ENCODE measurements at places on chromosomes 3 and 15. TPM values are rescaled to one million over a fixed set of nuclear protein-coding genes. Genes with fewer than 3 reads are reported as not detected.

GRCh38 chr15:81270781-81271491 lies 53.0 kb downstream of the STARD5 start:
- no peak overlapping the region for H3K4me3 ChIP-seq
- H3K36me3 ChIP-seq: no peaks in the 10 kb centered on the region
- H3K27ac ChIP-seq: no peak overlapping the region
- peaks cover 3% of the 10 kb centered on the region for H3K4me1 ChIP-seq
- DNase-seq: no peak

- H3K27me3 ChIP-seq: no peaks in the 10 kb centered on the region
- H3K27ac ChIP-seq: peak overlapping the region; percentile 99
- DNase-seq: peak; percentile 72
- peaks cover 27% of the 10 kb centered on the region for H3K4me1 ChIP-seq
- H3K4me3 ChIP-seq: peak overlapping the region; percentile 54
These were observed 20.0 kb downstream of the ATRIP start for GRCh38 chr3:48466386-48467109.

Gene MFN1
- 44.4 TPM for total RNA-seq

GRCh38 chr15:86659724-86660411 lies 580.2 kb downstream of the AGBL1 start:
- no peaks in the 10 kb centered on the region for H3K4me1 ChIP-seq
- no peak for DNase-seq
- H3K27me3 ChIP-seq: no peaks in the 10 kb centered on the region
- H3K27ac ChIP-seq: no peak overlapping the region
- H3K36me3 ChIP-seq: no peaks in the 10 kb centered on the region
- H3K4me3 ChIP-seq: no peak overlapping the region

DNA sequence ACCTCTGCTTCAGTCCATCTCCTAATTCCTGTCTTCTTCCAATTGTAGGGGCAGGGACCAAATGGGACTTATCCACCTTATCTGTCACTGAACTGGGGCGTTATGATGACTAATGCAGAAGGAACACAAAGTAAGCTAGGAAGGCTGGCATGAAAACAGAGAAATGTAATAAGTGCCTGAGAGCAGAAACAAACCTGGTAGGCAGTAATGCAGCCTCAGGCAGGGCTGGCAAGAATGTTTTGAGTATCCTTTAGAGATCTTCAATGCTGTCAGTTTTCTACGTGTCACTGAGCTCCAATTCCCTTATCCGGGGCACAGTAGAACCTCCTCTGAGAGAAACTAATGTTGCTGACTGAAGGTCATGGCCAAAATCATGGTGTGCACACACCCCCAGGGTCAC lies 246.2 kb upstream of the TBL1XR1 start:
- H3K27ac ChIP-seq: no peak overlapping the region
- no peaks in the 10 kb centered on the region for H3K27me3 ChIP-seq
- H3K36me3 ChIP-seq: no peaks in the 10 kb centered on the region
- H3K4me3 ChIP-seq: no peak overlapping the region
- H3K4me1 ChIP-seq: no peaks in the 10 kb centered on the region
- DNase-seq: no peak

Gene WDR93
- total RNA-seq: 0.19 TPM

- DNase-seq: no peak
- peak overlapping the region; percentile 16 for H3K4me3 ChIP-seq
- H3K36me3 ChIP-seq: no peaks in the 10 kb centered on the region
- H3K27me3 ChIP-seq: no peaks in the 10 kb centered on the region
- H3K4me1 ChIP-seq: no peaks in the 10 kb centered on the region
- H3K27ac ChIP-seq: no peak overlapping the region
These were observed 27.7 kb upstream of the ANO10 start for GRCh38 chr3:43649365-43649968.

GRCh38 chr15:67826717-67827561 lies 1.6 kb downstream of the SKOR1 start:
- no peak for DNase-seq
- peak overlapping the region; percentile 2 for H3K4me3 ChIP-seq
- peaks cover 3% of the 10 kb centered on the region for H3K27me3 ChIP-seq
- H3K27ac ChIP-seq: no peak overlapping the region
- peaks cover 4% of the 10 kb centered on the region for H3K4me1 ChIP-seq

Gene SCAMP2
- total RNA-seq: 35.4 TPM

DNA sequence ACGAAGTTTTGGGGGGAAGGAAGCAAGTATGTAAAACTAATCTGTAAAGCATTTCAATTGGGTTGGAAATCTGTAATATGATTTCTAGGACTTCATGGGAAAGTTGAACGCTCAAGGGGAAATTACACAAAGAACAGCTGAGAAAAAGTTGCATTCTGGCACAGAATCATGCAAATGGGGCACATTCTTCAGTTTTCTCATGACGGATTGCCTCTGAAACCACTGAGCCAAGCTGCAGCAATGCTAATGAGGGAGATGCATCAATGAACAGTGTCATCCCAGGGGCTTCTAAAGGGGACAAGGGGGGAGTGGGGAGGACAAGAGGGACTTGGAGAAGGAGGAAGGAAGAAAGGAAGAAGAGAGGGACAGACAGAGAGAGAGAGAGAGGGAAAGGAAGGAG lies 291.4 kb upstream of the ATP11B start:
- H3K27ac ChIP-seq: no peak overlapping the region
- no peak for DNase-seq
- H3K4me1 ChIP-seq: no peaks in the 10 kb centered on the region

- DNase-seq: no peak
- no peak overlapping the region for H3K4me3 ChIP-seq
- no peaks in the 10 kb centered on the region for H3K36me3 ChIP-seq
- no peak overlapping the region for H3K27ac ChIP-seq
- no peaks in the 10 kb centered on the region for H3K27me3 ChIP-seq
These were observed 635.1 kb upstream of the AGTR1 start for GRCh38 chr3:148062590-148062989.

DNA sequence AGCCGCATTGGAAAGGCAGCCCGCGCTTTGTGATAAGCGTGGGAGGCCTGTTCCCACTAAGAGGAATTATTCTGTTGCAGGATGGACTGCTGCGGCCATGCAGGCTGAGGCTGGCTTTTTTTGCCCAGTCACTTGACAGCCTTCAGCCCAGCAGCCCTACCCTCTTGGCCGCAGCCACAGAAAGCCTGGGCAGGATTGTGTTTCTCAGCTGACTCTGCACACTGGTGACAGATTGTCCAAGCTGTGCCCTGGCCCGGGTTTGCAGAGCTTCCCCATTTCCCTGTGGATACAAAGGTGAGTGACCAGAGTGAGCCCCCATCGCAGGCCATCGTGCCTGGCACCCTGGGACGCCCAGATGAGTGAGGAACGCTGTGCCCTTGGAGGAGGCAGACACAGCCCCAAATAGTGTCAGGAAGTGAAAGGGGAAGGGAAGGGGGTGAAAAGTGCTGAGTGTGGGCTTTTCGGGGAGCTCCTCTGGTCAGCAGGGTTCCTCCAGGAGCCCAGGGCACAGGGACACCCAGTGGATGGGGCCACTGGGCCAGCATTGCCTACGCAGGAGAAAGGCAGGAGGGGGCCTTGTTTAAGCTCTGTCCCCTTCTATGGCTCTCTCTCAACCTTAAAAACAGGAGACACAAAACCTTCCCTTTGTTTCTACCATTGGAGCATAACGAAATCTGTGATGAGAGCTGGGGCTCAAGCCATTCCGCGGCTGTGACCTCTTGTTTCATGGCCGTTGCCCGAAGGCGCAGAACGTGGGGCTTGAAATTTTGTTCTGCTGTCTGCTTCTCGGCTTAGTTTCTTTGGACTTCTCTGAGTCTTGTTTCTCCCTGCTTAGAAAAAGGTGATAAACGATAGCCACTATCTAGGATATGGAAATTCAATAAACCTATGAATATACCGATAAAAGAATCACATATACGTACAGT lies 91.5 kb upstream of the MEF2A start:
- DNase-seq: no peak
- H3K27ac ChIP-seq: no peak overlapping the region
- no peaks in the 10 kb centered on the region for H3K36me3 ChIP-seq
- no peaks in the 10 kb centered on the region for H3K27me3 ChIP-seq
- no peak overlapping the region for H3K4me3 ChIP-seq
- H3K4me1 ChIP-seq: peaks cover 9% of the 10 kb centered on the region

Gene SPPL2A
- total RNA-seq: 64.4 TPM

DNA sequence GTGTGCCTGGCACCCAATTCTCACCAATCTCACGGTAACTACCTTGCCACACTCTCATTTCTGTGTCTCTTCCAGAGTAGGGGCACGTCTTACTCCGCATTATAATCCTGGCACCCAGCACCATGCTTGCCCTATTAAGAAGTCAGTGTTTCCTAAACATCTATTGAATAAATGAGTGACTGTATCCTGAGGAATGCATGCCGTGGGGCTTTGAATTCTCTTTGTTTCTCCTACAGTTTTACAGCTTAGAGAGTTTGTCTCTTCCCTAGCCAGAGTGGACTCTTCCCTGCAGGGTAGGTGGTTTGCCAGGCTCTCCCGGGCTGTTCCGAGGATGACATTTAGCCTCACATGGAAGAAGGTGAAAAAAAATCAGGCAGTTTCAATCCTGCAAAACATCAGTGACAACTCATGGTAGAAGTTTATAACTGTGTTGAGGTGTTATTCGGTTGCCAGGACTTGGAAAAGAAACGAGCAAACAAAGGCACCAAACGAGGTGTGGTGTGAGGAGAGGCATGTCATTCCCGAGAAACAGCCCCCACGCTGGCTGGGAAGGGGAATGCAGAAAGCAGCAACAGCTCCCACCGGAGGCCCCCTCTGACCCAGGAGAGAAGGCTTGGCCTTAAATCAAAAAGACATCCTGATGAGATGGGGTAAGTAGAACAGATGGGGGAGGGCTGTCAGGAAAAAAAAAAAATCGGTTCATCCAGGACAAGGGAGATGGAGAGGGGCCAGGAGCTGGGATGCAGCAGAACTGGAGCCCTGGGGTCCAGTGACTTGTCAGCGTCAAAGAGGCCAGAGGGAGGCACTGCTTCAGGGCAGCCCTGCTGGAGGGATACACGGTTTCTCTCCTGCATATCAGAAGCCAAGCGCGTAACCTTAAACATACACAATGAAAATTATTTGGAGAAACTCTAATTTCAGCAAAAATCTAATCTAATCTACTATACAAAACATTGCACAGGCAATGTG lies 168.4 kb upstream of the ARRDC4 start:
- H3K27ac ChIP-seq: no peak overlapping the region
- H3K4me3 ChIP-seq: no peak overlapping the region
- no peaks in the 10 kb centered on the region for H3K36me3 ChIP-seq
- DNase-seq: no peak
- no peaks in the 10 kb centered on the region for H3K27me3 ChIP-seq

DNA sequence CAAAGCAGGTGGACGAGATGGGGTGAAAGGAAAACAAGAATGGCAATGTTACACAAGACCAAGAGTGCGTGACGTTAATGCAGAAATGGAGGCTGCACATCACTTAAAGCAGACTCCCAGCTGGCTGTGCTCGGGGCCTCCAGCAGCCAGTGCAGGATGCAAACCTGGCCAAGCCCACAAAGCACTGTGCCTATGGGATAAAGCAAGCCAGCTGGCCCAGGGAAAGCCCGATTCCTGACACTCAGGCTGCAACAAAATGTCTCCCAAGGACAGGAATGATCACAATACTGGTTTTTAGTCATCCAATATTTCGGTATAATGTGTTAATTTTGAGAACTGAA lies 86.2 kb downstream of the SEC22A start:
- no peaks in the 10 kb centered on the region for H3K4me1 ChIP-seq
- DNase-seq: no peak
- H3K27ac ChIP-seq: no peak overlapping the region

Gene TRA2B
- 59.1 TPM for total RNA-seq

Gene ADGRG7
- total RNA-seq: not detected
